NCI-H345 (cell line): ENCODE measurements at places on chromosomes 6 and 20.

- DNase-seq, result no peak
Observed at GRCh38 chr20:63743210-63743970, 3.8 kb downstream of the SLC2A4RG start.

DNA sequence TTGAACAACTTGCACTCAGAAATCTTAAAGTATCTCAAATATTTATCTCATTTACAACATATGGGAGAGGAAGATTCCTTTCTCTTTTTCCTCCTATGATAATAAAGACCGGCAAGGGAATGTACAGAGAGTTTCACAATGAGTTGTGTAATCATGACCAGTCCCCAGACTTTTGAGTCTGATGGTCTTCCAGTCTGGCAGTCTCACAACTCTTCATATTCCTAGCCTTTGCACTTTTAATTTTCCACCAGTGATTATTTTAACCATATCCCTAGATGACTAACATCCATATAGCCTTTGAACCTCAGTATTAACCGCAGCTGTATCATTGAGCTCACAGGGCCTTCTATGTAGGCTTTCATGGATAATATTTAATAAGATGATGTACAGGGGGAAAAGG lies 278.5 kb downstream of the KHDC1L start:
- no peak for DNase-seq

DNA sequence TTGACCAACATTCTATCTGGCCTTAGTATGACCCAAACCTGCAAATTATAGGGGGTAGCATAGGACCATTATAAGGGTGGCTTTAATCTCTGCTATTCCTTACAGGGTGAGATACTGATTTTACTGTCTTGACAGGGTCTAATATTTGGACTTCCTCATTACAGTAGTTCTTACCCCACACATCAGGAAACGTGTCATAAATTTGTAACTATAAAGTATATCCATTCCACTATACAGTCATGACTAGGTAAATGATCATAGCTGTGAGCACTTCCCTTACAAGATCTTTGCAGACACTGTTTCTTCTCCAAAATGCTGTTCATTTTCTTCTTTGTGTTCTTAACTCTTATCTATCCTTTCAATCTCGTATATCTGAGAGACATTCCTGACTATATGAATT lies 518.7 kb upstream of the RNF217 start:
- no peak for DNase-seq

DNA sequence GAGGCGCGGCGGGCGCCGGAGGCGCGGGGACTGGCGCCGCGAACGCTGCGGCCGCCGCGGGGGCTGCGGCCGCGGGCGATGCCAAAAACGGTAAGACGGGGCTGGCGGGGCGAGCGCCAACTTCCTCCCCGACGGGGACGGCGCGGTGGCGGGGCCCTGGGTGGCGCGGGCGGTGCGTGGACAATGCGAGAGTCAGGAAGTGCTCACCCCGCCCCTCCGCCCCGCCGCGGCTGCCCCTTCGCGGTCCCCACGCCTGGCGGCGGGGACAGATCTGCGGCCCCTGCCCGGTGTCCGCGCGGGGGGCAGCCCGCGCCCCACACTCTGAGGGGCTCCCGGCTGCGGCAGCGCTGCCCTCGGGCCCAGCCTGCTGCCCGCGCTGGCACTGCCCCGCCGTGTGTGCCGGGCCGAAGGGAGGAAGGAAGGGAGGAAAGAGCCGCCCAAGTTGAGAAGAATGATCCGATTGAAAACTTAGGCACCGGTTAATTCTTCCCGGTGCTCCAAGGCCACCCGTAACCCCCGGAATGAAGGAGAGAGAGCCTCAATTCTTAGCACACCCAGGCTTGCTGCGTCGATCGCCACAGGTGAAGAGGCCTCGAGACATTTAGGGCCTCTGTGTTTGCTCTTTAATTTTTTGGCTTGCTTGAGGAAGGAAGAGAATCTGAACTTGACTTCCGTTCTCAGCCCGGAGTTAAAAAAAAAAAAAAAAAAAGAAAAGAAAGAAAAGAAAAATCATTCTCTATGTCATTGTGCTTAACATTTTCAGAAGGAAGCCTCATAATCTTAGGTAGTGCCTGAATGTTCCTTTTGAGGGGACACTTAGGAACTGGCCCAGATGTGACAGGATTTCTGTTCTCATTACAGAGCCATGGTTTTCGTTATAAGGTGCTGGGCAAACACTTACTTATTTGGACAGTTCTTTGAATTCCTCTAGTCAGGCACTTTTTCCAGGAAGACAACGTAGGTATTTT lies 982 bp downstream of the HECA start:
- peak; percentile 25 for DNase-seq

GRCh38 chr6:43771858-43772680 lies 2.1 kb downstream of the VEGFA start:
- peak; percentile 27 for DNase-seq

GRCh38 chr6:135423649-135424128 lies 73.9 kb downstream of the AHI1 start:
- DNase-seq, result peak; percentile 3

DNA sequence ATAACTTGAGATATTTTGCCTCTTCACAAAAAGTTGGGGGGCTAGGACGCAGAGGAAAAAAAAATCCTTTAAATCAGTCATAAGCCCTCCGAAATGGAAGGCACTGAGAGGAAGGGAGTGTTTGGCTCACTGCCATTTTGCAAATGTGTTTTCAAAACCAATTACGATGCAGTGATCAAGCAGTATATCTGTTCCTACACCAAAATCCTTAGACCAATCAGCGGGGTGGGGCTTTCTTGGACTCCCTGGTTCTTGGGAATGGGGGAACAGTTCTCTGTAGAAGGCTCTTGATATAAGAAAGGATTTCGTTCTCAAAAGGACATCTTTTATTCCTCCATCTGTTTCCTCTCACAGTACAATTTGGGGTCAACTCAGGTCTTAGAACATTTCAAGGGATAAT lies 478.6 kb upstream of the JARID2 start:
- no peak for DNase-seq

DNA sequence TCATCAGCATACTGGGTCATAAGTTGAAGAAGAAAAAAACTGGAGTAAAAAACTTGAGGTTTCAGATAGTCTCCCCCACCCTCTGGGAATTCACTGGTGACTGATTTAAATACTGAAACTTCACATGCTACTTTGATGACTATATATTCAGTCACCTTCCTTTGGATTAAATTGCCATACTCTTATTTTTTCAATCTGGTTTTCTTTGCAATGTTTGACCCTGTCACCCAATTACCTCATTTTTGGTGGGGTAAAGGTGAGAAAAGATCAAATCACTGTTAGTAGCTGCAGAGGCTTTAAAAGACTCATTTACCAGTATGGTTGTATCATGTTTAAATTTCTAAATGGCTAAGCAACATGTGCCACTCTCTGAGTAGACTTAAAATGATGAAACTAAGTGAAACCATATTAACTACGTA lies 862.7 kb upstream of the FLRT3 start:
- DNase-seq, result no peak

- no peak for DNase-seq
Observed at GRCh38 chr6:53581173-53581773, 36.4 kb upstream of the GCLC start.

GRCh38 chr6:75568965-75569364 lies 32.7 kb upstream of the SENP6 start:
- no peak for DNase-seq

DNA sequence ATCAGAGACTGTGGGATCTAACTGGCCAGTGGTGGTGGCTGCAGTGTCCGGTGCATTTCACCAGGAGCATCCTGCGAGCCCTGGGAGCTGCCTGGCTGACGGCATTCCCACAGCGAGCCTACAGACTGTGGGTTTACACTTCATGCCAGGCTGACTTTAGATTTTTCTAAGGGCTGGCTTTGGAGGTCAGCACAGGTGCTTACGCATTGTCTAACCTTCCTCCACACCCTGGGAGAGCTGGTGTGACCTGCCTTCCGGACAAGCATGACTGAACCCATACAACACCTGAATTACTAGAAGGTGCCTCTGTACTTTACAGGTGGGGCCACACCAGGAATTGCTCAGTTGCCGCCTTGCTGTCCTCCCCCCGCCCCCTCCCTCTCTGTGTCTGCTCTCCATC lies 96.2 kb downstream of the RREB1 start:
- peak; percentile 1 for DNase-seq

DNA sequence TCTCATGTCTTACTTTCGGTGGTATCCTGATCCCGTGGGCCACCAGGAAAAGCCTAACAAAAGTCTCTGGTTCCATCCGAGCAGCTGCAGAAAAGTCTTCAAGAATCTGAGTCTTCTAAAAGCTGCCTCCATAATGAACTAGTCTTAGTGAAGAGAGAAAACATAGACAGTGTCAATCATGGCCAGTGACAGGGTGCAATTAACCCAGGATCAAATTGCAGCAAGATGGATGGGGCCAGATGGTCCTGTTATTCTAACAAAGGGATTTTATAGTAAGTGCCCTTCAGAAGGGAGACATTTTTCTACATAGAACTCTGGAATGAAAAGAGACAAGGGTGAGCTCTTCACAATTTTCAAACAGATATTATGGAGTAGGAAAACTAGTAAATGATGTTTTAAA lies 281.6 kb upstream of the ZFP64 start:
- DNase-seq, result no peak

GRCh38 chr20:62703853-62704228 lies 4.8 kb upstream of the NTSR1 start:
- no peak for DNase-seq

DNA sequence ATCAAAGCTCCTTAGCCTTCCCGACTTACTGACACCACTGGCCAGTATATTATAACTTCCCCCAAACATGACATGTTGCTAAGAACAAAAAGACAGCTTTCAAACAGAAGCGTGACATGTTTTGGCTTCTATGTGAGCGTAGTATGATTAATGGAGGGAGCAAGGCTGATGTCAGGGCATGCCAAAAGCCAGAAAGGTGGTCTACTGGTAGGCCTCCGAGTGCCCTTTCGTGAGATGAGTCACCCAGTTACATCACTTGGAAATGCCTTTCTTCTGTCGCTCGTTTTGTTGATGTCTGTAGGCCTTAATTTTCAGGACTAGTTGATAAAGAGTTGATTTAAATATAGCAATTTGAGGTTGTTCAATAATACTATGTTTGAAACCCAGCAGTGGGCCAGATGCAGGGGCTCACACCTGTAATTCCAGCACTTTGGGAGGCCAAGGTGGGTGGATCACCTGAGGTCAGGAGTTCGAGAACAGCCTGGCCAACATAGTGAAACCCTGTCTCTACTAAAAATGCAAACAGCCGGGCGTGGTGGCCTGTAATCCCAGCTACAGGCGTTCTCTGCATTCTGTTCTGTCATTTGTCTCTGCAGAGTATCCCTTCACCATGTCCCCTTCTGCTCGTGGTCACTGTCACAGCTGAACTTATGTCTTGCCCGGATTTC lies 53.3 kb downstream of the CNKSR3 start:
- peak; percentile 39 for DNase-seq

DNA sequence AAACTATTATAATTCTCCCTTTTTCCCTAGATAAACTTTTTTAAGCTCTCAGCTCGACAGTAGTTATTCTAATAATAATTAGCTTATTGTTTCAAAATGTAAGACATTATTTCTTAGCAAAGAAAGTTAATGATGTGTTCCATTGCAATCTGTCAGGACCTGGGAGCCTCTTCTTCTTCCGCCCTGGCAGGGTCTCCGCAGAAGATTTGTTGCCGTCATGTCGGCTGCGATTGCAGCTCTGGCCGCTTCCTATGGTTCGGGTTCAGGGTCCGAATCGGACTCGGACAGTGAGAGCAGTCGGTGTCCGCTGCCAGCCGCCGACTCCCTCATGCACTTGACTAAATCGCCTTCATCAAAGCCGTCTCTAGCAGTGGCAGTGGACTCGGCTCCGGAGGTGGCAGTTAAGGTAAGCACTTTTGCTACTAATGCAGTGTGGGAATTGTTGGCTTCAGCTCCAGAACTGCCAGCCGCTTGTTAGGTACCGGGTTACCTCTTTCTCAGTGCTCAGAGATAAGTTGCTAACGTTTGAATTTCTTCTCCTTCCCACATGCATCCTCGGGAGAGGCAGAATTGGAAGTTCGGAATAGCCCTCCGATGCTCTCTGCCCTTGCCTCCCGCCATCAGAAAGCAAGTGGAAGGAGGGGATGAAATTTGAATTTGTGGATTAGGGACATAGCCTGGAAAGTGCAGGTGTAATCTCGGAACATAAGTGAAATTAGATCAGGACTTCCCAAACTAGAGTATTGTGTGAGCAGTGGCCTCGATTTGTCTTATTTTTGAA lies at the start of gene CDC40:
Gene CDC40 (plus strand): TSS at position 200 of the 781 bp plus-strand sequence. CDS start 18 bp downstream, at position 218.
- DNase-seq, result peak; percentile 73

- peak; percentile 36 for DNase-seq
Observed at GRCh38 chr6:116971959-116972358, 94.9 kb downstream of the RFX6 start.

DNA sequence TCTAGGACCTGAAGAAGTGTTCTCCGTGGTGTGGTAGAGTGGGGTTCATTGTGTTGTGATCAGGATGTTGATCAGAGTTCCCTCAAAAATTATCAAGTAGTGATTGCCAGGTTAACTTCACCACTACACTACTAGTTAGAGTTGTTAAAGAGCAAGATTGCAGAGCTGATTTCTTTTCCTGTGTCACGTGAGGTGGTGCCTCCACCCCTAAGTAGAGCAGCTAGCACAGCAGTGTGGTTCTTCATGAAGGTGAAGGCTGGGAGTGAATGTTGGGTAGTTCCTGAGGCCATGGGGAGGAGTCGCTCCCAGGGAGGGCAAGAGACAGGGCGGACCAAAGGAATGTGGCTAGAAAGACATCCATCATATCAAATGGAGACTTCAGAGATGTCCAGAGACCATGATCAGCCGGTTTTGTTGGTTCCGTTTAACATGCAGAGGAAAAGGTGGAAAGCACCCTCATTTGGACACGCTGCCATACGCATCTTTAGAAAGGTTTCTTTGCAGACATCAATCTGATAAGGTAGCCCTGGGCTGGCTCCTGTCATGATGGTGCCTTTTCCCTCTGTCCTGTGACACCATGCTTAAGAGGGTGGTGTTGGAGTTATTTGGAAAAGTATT lies 79.2 kb upstream of the IYD start:
- no peak for DNase-seq

DNA sequence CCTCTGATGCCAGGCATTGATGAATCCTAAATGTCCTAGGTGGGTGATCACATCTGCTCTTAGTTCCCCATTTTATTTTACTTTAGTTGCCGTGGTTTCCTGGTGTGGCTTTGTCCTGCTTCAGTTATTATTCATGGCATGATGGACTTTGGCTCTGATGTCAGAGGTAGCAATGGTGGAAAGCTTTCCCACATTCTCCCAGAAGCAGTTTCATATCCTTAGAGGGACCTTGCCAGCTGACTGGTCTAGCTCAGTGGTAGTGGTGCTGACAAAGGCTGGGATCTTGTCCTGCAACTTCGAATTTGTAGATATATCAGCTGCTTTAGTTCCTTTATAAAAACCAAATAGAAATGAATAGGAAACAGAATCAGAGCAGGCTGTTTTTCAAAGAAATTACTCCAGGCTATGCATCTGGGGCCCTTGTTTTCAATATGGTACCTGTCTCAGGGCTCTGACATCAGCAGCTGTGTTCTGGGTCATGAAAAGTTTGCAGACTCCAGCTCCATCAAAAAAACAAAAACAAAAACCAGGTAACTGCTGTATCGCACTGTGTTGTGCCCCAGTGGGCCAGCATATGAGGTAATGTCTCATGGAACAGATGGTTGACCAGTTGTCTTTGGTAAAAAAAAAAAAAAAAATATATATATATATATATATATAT lies 133.7 kb downstream of the PLCB4 start:
- no peak for DNase-seq

GRCh38 chr6:16705081-16705993 lies 55.9 kb downstream of the ATXN1 start:
- no peak for DNase-seq
